Forelimb muscle (tissue), 1 donor: ENCODE measurements at places on chromosomes 6 and 20. TPM values are rescaled to one million over a fixed set of nuclear protein-coding genes. Genes with fewer than 3 reads are reported as not detected.

GRCh38 chr6:43428112-43428570, 800 bp downstream of the ABCC10 start:
- no peak for DNase-seq

DNA sequence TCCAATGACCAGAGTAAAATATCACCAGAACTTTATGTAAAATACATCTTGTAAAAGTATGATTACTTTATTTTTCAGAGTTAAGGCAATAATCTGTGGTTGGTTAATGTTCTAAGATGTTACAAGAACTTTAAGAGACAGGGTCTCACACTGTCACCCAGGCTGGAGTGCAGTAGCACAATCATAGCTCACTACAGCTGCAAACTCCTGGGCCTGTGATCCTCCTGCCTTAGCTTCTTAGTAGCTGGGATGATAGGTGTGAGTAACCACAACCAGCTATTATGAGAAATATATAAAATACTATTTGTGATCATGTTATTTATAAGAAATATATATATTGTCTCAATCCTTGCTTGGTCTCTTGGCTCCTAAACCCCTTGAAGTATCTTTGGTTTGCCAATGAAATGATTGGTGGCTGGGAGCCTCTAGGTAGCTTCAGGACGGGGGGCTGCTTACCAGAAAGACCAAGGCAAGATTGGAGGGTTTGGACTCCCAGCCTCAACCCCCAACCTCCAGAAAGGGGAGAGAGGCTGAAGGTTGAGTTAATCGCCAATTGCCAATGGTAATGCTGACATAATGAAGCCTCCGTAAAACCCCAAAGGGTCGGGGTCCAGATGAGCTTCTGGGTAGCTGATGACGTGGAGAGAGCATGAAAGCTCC, 15.4 kb downstream of the SOD2 start:
- DNase-seq = no peak

Gene VARS2
- 30.7 TPM for polyA plus RNA-seq

Gene C4B
- 22.1 TPM for polyA plus RNA-seq

DNA sequence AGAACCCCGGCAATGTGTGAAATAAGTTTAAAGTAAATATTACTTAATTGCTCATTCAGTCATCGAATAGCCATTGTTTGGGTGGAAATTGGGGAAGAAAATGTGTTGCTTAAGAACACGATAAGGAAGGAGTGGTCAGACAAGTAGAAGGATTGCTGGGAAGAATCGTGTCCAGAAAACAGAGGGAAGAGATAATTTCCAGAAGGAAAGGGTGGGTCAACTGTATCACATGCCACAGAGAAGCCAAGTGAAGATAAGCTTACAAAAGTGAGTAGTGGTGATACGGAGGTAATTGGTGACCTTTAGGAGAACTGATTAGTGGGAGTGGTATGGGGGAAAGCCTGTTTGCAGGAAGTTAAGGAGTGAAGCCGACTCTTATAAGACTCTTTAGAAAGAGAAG, 306.2 kb downstream of the SOX4 start:
- no peak for DNase-seq
